Stimulated activated CD4-positive, alpha-beta T cell treated with anti-CD3 and anti-CD28 coated beads, Interleukin-1b, Interleukin-23, amount 100 ng/mL, for 1 hour (primary cell): ENCODE measurements at places on chromosomes 11 and 22.

GRCh38 chr11:40291329-40291728 lies 1168.1 kb downstream of the LRRC4C start:
- no peak for DNase-seq

DNA sequence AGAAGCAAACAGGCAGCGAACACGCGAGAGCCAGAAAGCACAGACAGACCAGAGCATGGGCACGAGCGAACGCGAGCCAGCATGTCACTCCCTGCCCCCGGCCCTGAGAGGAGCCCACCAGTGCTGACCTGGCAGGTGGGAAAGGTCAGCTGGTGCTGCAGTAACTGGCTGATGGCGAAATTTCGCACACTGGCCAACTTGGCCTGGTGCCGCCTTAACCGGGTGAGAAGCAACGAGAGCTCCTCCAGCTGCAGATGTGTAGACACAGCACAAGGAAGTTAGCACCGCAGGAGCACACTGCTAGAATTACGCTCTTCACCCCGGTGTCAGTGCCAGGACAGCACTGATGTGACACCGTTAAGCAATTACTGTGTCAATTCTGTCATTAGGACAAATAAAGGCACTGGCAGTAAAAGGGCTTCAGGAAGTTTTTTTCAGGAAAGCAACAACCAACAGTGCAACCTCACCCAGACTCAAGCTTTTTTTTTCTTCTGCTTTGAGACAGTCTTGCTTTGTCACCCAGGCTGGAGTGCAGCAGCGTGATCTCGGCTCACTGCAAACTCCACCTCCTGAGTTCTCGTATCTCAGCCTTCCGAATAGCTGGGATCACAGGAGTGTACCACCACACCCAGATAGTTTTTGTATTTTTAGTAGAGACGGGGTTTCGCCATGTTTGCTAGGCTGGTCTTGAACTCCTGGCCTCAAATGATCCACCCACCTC lies 76.8 kb downstream of the C11orf58 start:
- no peak for DNase-seq

DNA sequence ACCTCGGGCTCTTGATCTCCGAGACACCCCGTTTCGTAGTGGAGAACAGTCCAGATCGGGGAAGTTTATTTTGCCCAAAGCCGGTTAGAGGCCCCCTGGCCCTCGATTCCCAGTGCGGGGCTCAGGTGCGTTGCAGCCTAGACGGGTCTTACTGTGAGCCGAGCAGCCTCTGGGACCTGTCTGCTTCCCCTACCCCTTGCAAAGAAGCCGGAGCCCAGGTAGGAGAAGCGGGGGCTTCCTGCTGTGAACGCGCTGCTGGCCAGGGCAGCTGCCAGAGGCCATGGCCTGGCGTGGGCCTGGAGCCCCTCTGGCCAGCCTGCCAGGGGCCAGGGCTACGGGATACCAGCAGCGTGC lies 621 bp downstream of the TSPO start:
- no peak for DNase-seq

- no peak for DNase-seq
Measured at GRCh38 chr22:49601614-49602321, 225.9 kb downstream of the BRD1 start.

DNA sequence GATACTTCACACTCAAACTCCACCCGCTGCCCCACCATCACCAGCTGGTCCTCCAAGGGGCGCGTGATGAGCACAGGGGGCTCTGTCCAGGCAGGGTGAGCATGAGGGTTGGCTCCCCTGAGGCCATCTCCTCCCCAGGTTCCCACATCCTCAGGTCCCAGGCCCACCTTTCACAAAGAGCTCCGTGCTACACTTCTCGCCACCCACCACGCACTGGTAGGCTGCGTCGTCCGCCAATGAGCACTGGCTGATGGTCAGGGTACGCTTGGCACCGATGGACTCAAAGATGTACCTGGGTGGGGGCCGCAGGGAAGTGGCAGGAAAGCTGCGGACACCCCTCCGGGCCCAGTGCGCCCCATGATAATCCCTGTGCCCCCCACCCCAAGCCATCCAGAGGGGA lies 9.6 kb downstream of the MYBPC3 start:
- DNase-seq, result no peak

- DNase-seq, result peak; percentile 36
Measured at GRCh38 chr11:6413791-6414201, 5.1 kb downstream of the APBB1 start.

GRCh38 chr22:46602025-46602424 lies 18.2 kb upstream of the GRAMD4 start:
- DNase-seq, result no peak

GRCh38 chr11:7154881-7155361 lies 66.1 kb downstream of the RBMXL2 start:
- DNase-seq, result no peak

DNA sequence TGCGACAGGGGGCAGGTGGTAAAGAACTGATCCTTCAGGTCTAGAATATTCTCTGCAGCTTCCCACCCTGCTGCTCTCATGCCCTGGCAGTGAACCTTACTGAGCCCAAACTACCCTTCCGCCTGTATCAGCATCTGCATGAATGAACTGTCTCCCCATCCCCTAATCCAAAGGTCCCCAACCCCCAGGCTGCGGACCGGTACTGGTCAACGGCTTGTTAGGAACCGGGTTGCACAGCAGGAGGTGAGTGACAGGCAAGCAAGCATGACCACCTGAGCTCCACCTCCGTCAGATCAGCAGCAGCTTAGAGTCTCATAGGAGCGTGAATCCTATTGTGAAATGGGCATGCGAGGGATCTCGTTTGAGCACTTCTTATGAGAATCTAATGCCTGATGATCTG lies 58.2 kb upstream of the LMO1 start:
- no peak for DNase-seq

GRCh38 chr22:33512908-33513307 lies 407.4 kb downstream of the LARGE1 start:
- DNase-seq, result no peak

GRCh38 chr22:30809086-30809485 lies 114.4 kb downstream of the OSBP2 start:
- DNase-seq, result no peak
